ENCODE measurements at places on chromosomes 7 and 10.
A peak's percentile ranks its signal among the peaks of the same experiment; 100 is the strongest.

DNA sequence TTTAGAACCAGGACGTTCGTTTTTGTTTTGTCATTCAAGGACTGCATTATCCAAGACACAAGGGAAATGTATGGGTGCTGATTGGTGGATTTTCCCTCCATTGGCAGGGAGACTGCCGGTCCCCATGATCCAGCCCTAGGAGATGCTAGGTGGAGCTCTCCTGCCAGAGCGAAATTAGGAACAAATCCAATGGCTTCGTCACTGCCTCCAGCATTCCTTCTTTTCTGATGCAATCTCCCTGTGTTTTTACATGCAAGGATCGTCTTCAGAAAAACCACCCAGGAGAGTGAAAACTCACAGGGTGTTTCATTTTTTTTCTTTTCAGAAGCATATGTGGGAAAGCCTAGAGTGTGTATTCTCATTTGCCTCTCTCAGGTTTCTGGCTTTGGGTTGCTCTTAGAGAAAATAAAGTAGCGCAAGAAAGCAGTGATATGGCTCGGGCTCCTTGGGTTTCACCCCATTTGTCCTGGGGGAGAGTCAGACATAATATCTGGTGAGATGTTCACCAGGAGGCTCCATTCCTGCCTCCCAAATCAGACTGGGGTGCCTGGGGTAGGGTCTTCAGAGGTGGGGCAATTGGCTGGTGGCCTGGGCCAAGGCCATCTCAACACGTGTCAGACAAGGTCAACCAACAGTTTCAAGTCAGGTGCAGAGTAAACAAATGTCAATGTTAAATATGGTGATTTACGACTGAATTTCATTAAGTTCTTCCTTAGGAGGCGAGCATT lies 450.9 kb upstream of the MKI67 start:
- no peak for DNase-seq

DNA sequence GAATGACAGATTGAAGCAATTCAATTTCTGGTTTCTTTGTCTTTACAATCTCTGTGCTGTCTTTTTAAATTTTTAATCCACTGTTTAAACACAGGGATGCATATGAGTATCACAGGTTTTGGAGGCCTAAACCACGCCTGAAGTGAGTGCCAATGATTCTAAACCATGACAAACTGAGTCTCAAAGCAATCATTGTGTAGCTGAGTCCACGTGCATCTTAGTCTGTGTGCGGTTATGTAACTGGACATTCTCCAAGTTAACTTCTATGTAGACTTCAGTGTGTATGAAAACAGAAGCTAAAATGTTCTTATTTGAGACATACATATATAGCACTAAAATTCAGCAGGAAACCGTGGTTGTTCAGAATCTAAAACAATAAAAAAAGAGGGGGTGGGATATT lies 79.3 kb upstream of the ST8SIA6 start:
- no peak for DNase-seq

GRCh38 chr10:133388973-133389818 lies 4.8 kb upstream of the MTG1 start:
- peak; percentile 56 for DNase-seq

GRCh38 chr10:111199587-111199986 lies 122.8 kb downstream of the ADRA2A start:
- no peak for DNase-seq

- no peak for DNase-seq
Measured at GRCh38 chr7:75740846-75741497, 2.2 kb upstream of the HIP1 start.

GRCh38 chr10:123146013-123146893 lies 1.7 kb upstream of the HMX2 start:
- peak; percentile 50 for DNase-seq

GRCh38 chr7:44759246-44759645 lies 10.6 kb downstream of the ZMIZ2 start:
- no peak for DNase-seq

DNA sequence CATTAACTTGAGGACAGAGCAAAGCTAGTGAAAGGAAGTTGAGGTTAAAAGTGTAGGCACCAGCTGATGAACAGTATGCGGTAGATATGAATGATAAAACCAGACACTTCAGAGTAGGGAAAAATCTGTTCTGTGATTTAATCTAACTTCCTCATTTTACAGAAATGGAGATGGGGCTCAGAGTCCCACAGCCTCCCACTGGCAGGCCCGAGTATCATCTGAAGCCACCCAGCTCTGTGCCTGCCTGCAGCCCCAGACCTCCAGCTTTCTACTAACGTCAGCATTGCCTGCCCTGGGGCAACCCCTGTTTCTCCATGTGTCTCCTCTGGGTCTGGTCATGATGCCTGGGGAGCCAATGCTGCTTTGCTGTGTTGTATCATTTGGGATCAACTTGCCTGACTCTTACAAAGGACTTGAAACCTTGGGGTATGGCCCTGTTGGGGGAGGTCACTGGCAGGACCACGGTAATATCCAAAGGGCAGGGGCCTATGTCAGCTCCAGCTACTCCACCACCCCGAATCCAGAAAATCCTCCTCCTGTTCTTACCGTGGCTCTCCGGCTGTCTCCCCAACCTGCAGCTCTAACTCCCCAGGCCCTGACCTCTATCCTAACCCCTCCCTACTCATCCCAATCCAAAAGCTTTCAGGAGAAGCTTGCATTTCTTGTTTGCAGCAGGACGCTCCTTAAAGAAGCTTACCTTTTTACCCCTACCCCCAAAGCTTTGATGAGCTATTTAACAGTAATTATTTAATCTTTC lies 56.2 kb upstream of the NPY start:
- DNase-seq = peak; percentile 89

- DNase-seq = no peak
Measured at GRCh38 chr7:1607001-1607400, 37.2 kb upstream of the PSMG3 start.

DNA sequence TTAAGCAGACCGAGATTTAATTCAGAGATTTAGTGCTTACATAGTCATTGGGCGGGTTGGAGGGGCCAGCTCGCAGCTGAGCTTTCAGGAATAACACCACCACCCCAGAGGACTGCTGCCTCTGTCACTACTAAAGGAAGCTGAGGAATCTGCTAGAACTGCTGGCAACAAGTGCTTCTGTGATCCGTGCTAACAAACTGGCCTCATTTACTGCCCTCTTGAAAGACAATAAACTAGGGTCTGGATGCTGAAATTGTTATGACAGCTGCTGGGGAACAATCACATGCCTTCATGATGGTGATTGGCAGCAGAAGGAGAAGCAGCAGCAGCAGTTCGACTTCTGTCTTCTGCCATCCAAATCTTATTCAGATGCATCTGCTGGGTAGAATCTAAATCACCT lies 285.5 kb upstream of the TAC1 start:
- DNase-seq = no peak

- no peak for DNase-seq
Measured at GRCh38 chr10:44105696-44106095, 279.2 kb downstream of the CXCL12 start.

DNA sequence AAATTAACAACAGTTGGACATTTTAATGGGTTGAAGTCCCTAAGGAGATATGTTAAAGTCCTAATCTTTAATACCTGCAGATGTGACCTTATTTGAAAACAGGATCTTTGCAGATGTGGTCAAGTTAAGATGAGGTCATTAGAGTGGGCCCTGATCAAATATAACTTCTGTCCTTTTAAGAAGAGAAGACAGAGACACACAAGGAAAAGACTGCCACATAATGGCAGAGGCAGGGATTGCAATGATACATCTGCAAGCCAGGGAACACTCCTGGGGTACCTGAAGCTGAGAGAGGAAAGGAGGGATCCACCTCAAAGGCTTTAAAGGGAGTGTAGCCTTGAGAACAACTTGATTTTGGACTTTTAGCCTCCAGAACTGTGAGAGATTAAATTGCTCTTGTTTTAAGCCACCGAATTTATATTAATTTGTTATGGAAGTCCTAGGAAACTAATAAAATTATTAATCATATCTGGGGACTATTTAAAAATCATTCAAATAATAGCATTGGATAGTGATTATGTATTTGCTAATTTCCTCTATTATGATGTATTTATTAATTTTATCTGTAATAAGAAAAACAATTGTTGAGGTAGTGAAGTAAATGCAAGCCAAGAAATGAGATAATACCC lies 700.0 kb upstream of the PCDH15 start:
- peak; percentile 29 for DNase-seq

GRCh38 chr7:129257168-129257567 lies 32.3 kb downstream of the AHCYL2 start:
- DNase-seq = peak; percentile 51

- no peak for DNase-seq
Measured at GRCh38 chr10:55287346-55287745, 486.3 kb upstream of the PCDH15 start.

DNA sequence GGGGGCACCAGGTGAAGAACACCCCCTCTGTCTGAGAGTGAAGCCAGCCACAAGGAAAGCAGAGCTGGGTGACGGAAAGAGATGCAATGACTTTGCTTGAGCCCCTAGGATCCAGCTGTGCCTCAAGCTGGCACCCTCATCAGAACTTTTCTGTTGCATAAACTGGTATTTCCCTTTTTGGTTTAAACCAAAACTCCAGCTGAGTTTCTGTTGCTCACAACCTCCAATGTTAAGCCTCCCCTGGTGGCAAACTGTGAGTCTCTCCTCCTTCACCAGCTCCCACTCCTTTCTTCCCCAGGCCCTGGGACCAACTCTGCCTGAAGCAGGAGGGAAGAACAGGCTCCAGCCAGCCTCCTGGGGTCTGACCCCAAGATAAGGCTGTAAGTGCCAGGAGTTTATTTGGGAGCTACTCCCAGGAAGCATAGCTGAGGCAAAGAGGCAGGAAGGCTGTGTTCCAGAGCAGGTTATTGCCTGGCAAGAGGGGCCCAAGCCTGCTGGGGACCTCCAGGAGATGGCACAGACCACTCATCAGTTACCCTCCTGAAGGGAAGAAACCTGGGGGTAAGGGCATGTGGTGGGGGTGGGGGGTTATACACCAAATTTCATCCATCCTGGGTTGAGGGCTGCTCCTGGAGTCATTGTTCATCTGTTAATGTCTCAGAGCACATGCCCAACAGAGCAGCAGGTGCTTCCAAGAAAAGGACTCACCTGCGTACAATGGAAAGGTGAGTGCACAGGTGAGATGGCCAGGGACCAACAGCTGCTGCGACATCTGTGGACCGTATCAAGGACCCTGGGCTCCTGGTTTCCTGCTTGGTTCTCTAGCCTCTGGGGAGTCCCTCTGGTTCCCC lies 73.3 kb upstream of the NANOS1 start:
- no peak for DNase-seq

GRCh38 chr7:40220421-40220911 lies 85.7 kb downstream of the SUGCT start:
- no peak for DNase-seq

GRCh38 chr7:63096141-63096540 lies 902.5 kb upstream of the ZNF722 start:
- no peak for DNase-seq

GRCh38 chr7:142451296-142451695 lies 193.4 kb upstream of the PRSS58 start:
- peak; percentile 83 for DNase-seq

DNA sequence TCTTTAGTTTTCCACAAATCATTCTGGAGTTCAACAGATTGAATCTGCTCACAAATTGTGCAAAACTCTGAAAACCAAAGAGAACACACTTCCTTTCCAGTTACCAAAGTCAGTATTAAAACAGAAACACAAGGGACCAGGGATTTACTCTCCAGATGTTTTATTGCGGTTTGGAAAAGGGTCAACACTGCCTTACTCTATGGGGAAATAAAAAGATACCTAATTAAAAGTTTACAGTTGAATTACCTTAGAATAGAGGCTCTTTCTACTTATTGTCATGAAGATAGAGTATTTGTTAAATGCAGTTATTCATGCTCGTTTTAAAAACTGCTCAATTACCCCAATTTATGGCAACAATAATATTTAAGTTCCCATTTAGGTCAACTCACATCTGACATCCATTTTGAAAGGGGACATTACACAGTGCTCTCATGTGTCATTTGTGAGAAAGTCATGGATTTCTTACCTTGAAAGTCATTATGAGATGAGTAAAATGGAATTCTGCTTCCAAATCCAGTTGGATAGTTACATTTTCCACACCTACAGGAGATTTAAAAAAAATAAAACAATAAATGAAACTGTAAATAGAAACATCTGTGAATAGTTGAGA lies 8.4 kb downstream of the LAMB1 start:
- DNase-seq = no peak

GRCh38 chr7:156004265-156005201 lies 192.3 kb upstream of the SHH start:
- DNase-seq = no peak

DNA sequence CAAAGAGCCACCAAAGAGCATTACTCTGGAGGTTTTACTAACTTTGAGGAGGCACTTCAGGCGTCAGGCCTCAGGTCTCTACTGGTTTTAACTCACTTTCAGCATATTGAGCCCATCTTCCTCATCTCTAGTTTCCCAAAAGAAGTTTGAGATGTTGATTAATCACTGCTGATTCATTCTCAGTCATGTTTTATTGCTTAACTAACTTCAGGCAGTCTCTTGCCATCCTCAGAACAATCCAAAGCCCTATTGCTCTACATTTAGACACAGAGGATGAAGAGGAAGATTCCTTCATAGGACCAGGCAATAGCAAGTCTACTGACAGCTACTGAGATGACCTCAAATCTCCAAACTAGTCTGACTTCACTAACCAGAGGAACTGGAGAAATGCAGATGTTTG lies 39.1 kb upstream of the BET1 start:
- no peak for DNase-seq

DNA sequence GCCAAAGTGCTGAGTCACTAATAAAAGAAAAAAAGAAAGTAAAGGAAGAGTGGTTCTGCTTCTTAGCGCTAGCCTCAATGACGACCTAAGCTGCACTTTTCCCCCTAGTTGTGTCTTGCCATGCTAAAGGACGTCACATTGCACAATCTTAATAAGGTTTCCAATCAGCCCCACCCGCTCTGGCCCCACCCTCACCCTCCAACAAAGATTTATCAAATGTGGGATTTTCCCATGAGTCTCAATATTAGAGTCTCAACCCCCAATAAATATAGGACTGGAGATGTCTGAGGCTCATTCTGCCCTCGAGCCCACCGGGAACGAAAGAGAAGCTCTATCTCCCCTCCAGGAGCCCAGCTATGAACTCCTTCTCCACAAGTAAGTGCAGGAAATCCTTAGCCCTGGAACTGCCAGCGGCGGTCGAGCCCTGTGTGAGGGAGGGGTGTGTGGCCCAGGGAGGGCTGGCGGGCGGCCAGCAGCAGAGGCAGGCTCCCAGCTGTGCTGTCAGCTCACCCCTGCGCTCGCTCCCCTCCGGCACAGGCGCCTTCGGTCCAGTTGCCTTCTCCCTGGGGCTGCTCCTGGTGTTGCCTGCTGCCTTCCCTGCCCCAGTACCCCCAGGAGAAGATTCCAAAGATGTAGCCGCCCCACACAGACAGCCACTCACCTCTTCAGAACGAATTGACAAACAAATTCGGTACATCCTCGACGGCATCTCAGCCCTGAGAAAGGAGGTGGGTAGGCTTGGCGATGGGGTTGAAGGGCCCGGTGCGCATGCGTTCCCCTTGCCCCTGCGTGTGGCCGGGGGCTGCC lies at the start of gene IL6:
IL6 (plus strand) TSS at position 294 of the 807 bp plus-strand sequence; CDS start at position 357, 63 bp downstream.
- peak; percentile 64 for DNase-seq

DNA sequence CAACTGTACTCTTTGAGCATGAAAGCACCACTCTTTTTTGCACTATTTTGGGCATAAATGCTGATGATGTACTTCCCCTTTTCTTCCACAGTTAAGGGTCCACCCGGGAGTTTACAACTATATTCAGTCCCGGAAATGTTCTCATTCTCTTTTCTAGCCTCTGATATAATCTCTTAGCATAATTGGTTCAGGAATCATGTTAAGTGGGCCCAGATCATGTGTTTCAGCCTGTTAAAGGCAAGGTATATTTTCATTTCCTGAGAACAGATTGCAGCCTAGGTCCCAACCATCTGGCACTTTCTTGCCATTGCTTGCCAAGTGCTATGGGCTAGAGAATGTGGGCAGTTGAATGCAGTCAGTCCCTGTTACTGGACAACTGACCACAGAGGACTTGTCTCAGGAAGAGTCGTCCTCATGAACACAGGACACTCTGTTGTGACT lies 111.4 kb upstream of the GLCCI1 start:
- peak; percentile 76 for DNase-seq
